ENCODE measurements at places on chromosomes 1 and 21. TPM values are rescaled to one million over a fixed set of nuclear protein-coding genes. Genes with fewer than 3 reads are reported as not detected.

The OR2AK2 gene
- polyA plus RNA-seq = not detected

The CENPF gene
- 12.0 TPM for polyA plus RNA-seq

The MYOG gene
- polyA plus RNA-seq = 0.03 TPM

The MROH9 gene
- not detected for polyA plus RNA-seq

The CLDN14 gene
- polyA plus RNA-seq = not detected

The VHLL gene
- polyA plus RNA-seq = not detected

The FCRL5 gene
- 0.05 TPM for polyA plus RNA-seq

The CASQ2 gene
- 0.02 TPM for polyA plus RNA-seq

The HLX gene
- polyA plus RNA-seq = 5.4 TPM

The CELA2A gene
- polyA plus RNA-seq = not detected

The ITLN2 gene
- not detected for polyA plus RNA-seq

The CD53 gene
- 0.06 TPM for polyA plus RNA-seq

The KIF26B gene
- 5.3 TPM for polyA plus RNA-seq

The MNDA gene
- not detected for polyA plus RNA-seq

The ORC1 gene
- polyA plus RNA-seq = 3.6 TPM

The C1orf122 gene
- 14.3 TPM for polyA plus RNA-seq

The GJA4 gene
- polyA plus RNA-seq = not detected

The MECR gene
- 21.0 TPM for polyA plus RNA-seq

The IQGAP3 gene
- 2.7 TPM for polyA plus RNA-seq

The CCDC181 gene
- polyA plus RNA-seq = 0.40 TPM

The OLFML3 gene
- 133 TPM for polyA plus RNA-seq

The PRDM16 gene
- 0.15 TPM for polyA plus RNA-seq

The IQCC gene
- 2.0 TPM for polyA plus RNA-seq

The ADGRL4 gene
- 3.8 TPM for polyA plus RNA-seq

The LHX8 gene
- polyA plus RNA-seq = not detected

The PLCH2 gene
- polyA plus RNA-seq = 0.10 TPM

The MAN1C1 gene
- 51.4 TPM for polyA plus RNA-seq

The PEX19 gene
- 77.4 TPM for polyA plus RNA-seq

The ERICH3 gene
- not detected for polyA plus RNA-seq

The HJV gene
- polyA plus RNA-seq = not detected

The AGT gene
- 0.38 TPM for polyA plus RNA-seq

The CHRNB2 gene
- polyA plus RNA-seq = 0.02 TPM

The SPRR3 gene
- not detected for polyA plus RNA-seq

The CLCA1 gene
- 0.01 TPM for polyA plus RNA-seq

The ASPM gene
- polyA plus RNA-seq = 15.0 TPM

The RAD54L gene
- 1.3 TPM for polyA plus RNA-seq

The MARK1 gene
- 1.1 TPM for polyA plus RNA-seq
